ENCODE measurements at places on chromosomes 6 and 20. TPM values are rescaled to one million over a fixed set of nuclear protein-coding genes. Genes with fewer than 3 reads are reported as not detected.

DNA sequence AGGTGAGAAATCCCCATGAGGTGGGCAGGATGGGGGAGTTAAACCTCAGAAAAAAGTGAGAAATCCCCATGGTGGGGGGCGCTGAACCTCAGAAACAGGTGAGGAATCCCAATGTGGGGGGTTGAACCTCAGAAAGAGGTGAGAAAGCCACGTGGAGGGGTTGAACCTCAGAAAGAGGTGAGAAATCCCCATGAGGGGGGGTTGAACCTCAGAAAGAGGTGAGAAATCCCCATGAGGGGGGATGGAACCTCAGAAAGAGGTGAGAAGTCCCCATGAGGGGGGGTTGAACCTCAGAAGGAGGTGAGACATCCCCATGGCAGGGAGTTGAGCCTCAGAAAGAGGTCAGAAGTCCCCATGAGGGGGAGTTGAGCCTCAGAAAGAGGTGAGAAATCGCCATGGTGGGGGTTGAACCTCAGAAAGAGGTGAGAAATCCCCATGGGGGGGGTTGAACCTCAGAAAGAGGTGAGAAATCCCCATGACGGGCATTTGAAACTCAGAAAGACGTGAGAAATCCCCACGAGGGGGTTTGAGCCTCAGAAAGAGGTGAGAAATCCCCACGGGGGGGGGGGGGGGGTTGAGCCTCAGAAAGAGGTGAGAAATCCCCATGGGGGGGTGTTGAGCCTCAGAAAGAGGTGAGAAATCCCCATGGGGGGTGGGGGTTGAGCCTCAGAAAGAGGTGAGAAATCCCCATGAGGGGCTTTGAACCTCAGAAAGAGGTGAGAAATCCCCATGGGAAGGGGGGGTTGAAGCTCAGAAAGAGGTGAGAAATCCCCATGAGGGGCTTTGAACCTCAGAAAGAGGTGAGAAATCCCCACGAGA, 14.3 kb upstream of the GOPC start:
- no peak for DNase-seq

DNA sequence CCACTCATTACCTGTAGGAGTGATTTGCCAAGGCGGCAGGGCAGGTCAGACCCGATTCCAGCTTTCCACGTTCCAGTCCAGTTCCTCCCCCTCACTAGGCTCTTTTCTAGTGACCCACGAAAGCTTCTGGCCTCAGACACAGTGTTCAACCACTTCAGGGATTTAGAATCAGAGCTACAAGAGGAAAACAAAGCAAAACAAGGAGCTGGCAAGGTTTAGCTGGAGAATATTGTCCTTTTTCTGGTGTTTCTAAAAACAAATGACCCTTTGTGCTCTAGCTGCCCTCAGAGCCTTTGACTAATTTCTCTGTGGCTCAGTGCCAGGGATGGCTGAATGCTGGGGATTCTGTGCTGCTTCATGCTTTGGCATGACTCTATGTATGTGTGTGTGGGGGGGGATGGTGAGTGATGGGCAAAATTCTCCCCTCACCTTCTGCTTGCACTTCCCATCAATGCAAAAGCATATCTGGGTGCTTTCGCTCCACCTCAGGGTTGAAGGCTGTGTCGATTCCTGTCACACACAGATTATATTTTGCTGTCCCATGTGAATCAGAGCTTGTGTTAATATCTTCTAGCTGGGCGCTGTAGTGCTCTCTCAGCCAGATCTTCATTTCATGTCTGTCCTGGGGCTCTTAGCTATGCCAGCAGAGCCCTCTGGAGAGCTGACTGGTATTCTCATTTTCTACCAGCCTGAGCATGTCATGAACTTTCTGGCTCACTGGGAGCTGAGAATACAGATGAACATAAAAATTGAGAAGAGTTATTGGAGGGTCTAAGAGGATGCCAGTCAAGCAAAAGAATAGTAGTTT, 19.3 kb upstream of the NEDD9 start:
- DNase-seq = peak; percentile 64

GRCh38 chr6:84685983-84686584, 78.3 kb downstream of the TBX18 start:
- DNase-seq = peak; percentile 16

The CRISP1 gene
- not detected for total RNA-seq

The RNF39 gene
- not detected for total RNA-seq

Measured in IMR-90 (cell line).